ENCODE measurements at places on chromosomes 1 and 21. TPM values are rescaled to one million over a fixed set of nuclear protein-coding genes. Genes with fewer than 3 reads are reported as not detected.

KRTAP21-1 gene
- not detected for total RNA-seq

DNA sequence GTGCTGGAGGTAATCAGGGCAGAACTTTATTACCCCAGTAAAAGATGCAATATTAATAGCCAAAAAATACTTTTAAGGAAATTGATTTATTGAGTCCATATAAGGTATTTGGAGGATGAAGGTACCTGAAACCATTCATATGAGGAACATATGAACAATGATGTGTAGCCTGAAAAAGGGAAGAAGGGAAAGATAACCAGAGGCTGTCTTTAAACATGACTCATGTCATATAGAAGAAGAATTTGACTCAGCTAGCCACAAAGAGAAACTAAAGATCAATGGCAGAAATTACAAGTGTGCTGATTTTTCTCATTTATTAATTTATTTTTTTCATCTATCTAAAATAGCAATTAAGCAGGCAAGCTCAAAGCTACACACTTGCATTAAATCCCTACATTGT lies 136.2 kb upstream of the DUSP10 start:
- H3K27me3 ChIP-seq = no peaks in the 10 kb centered on the region
- H3K4me1 ChIP-seq = no peaks in the 10 kb centered on the region

DNA sequence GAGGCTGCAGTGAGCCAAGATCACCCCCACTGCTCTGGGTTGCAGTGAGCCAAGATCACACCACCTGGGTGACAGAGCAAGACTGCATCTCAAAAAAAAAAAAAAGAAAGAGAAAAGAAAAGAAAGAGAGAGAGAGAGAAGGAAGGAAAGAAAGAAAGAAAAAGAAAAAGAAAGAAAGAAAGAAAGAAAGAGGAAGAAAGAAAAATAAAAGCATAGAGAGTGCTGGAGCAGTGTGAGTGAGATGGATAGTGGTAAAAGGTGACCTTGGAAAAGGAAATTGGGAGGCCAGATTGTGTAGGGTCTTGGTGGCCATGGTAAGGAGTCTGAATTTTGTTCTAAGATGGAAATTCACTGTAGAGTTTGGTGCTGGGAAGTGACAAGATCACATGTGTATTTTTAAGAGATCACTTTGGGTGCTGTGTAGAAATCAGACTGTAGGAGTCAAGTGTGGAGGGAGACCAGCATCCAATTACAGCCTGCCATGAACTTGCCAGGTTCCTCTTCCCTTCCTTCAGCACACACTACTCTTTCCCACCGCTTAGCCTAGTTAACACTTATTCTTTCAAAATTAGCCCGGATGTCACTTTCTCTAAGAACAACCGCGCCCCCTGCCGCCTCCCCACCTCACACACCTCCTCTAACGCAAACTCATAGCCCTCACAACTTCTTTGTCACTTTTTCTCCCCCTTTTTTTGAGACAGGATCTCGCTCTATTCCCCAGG lies 17.9 kb downstream of the MTX1 start:
- H3K27me3 ChIP-seq = no peaks in the 10 kb centered on the region
- H3K27ac ChIP-seq = peak overlapping the region; percentile 82
- DNase-seq = peak; percentile 90
- peaks cover 4% of the 10 kb centered on the region for H3K36me3 ChIP-seq

DNA sequence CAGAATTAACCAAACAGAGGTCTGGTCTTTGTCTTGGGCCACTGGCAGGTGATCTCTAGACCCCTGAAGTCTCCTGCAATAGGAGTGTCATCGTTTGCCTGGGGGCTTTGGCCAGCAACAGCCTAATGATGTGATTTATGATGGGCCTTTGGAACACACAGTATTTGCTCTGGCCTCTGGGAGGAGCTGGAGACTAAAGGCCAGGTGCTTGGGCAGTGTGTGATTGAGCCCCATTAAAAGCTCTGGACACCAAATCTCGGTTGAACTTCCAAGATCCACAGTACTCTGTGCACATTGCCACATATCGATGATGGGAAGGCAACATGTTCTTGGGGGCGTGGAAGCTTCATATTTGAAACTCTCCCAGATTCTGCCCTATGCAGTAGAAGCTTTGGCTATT lies 32.0 kb upstream of the TLR5 start:
- DNase-seq = no peak
- H3K27ac ChIP-seq = no peak overlapping the region
- H3K4me3 ChIP-seq = no peak overlapping the region

- H3K36me3 ChIP-seq = no peaks in the 10 kb centered on the region
- no peaks in the 10 kb centered on the region for H3K27me3 ChIP-seq
- no peak for DNase-seq
- no peak overlapping the region for H3K27ac ChIP-seq
These were observed 27.2 kb downstream of the TENT5C start for GRCh38 chr1:117633068-117633345.
